A549 treated with RU486 at 1 μM for 4 hours (cell line): ENCODE measurements at places on chromosomes 6 and 20. TPM values are rescaled to one million over a fixed set of nuclear protein-coding genes. Genes with fewer than 3 reads are reported as not detected.

Gene ECT2L
- total RNA-seq = not detected in 5 replicates

Gene ELOVL4
- total RNA-seq = 1.2 to 1.9 TPM (median 1.6 TPM) in 5 replicates

Gene GNAS-AS1
- not detected in 5 replicates for total RNA-seq

Gene MYBL2
- total RNA-seq = 77.9 to 92.0 TPM (median 80.1 TPM) in 5 replicates

Gene EDN3
- 0.10 to 0.30 TPM (median 0.17 TPM) in 5 replicates for total RNA-seq

Gene LAMA5
- 195 to 408 TPM (median 321 TPM) in 5 replicates for total RNA-seq

Gene KHDC1L
- total RNA-seq = 0.25 to 0.51 TPM (median 0.39 TPM) in 4 of 5 replicates, not detected in the other

Gene ANKRD6
- 1.4 to 2.2 TPM (median 1.8 TPM) in 5 replicates for total RNA-seq

Gene ZSCAN16
- total RNA-seq = 4.0 to 5.2 TPM (median 4.9 TPM) in 5 replicates

Gene CLVS2
- total RNA-seq = 0.05 to 0.13 TPM (median 0.11 TPM) in 4 of 5 replicates, not detected in the other

Gene OR5V1
- total RNA-seq = not detected in 5 replicates

Gene MAN1A1
- total RNA-seq = 0.02 to 0.26 TPM (median 0.03 TPM) in 4 of 5 replicates, not detected in the other

Gene LTB
- total RNA-seq = 0.25 to 0.57 TPM (median 0.49 TPM) in 4 of 5 replicates, not detected in the other

Gene LAMP5
- 0.05 TPM in 1 of 5 replicates, not detected in the others for total RNA-seq

Gene MAP7
- total RNA-seq = 27.1 to 33.3 TPM (median 31.8 TPM) in 5 replicates

Gene HIVEP1
- total RNA-seq = 10.7 to 12.9 TPM (median 12.3 TPM) in 5 replicates

Gene TP53INP2
- total RNA-seq = 6.5 to 8.7 TPM (median 8.1 TPM) in 5 replicates

Gene SERAC1
- 2.7 to 4.0 TPM (median 3.2 TPM) in 5 replicates for total RNA-seq

Gene SS18L1
- 6.1 to 10.1 TPM (median 9.2 TPM) in 5 replicates for total RNA-seq

Gene ZNF311
- total RNA-seq = 0.14 to 0.28 TPM (median 0.19 TPM) in 4 of 5 replicates, not detected in the other

Gene RAB32
- total RNA-seq = 36.1 to 48.4 TPM (median 46.2 TPM) in 5 replicates

Gene TFAP2B
- not detected in 5 replicates for total RNA-seq

Gene GSTA3
- not detected in 5 replicates for total RNA-seq

Gene UNC5CL
- total RNA-seq = 0.30 to 0.57 TPM (median 0.42 TPM) in 5 replicates

Gene PDE7B
- 1.0 to 1.6 TPM (median 1.2 TPM) in 5 replicates for total RNA-seq

Gene LTA
- 0.10 TPM in 1 of 5 replicates, not detected in the others for total RNA-seq

Gene PHIP
- 1.7 to 5.9 TPM (median 5.8 TPM) in 5 replicates for total RNA-seq

Gene LZTS3
- 2.1 to 3.2 TPM (median 2.7 TPM) in 5 replicates for total RNA-seq

Gene ANKRD66
- not detected in 5 replicates for total RNA-seq

Gene TGM3
- 0.05 TPM in 1 of 5 replicates, not detected in the others for total RNA-seq

Gene MROH8
- total RNA-seq = 0.81 to 2.2 TPM (median 1.0 TPM) in 5 replicates

Gene NUDT3
- 5.8 to 8.6 TPM (median 6.4 TPM) in 5 replicates for total RNA-seq

Gene PRR18
- total RNA-seq = 0.16 to 0.27 TPM (median 0.23 TPM) in 4 of 5 replicates, not detected in the other

Gene BRPF3
- 10.1 to 12.2 TPM (median 11.1 TPM) in 5 replicates for total RNA-seq

Gene ALDH8A1
- total RNA-seq = 0.08 to 0.17 TPM (median 0.13 TPM) in 4 of 5 replicates, not detected in the other

Gene RAET1L
- total RNA-seq = 0.29 to 0.47 TPM (median 0.41 TPM) in 4 of 5 replicates, not detected in the other

Gene LATS1
- 4.7 to 8.3 TPM (median 7.7 TPM) in 5 replicates for total RNA-seq

Gene TBC1D32
- total RNA-seq = 0.32 to 2.4 TPM (median 1.0 TPM) in 5 replicates
